ENCODE measurements at places on chromosomes 12 and 14. TPM values are rescaled to one million over a fixed set of nuclear protein-coding genes. Genes with fewer than 3 reads are reported as not detected.
A peak's percentile ranks its signal among the peaks of the same experiment; 100 is the strongest.

Gene PMCH
- not detected for total RNA-seq

Gene CKAP4
- total RNA-seq: 564 TPM

Gene ACADS
- 2.0 TPM for total RNA-seq

Gene MMP19
- total RNA-seq: 16.3 TPM

Gene BAZ1A
- 29.5 TPM for total RNA-seq

Gene NGB
- not detected for total RNA-seq

Gene OAS1
- not detected for total RNA-seq

Gene SOAT2
- 0.12 TPM for total RNA-seq

Gene RNFT2
- 11.4 TPM for total RNA-seq

Gene YBX3
- total RNA-seq: 233 TPM

Gene SLC38A4
- total RNA-seq: 10.9 TPM

Gene TTC9
- 0.11 TPM for total RNA-seq

Gene ZC2HC1C
- 1.6 TPM for total RNA-seq

Gene AACS
- total RNA-seq: 29.5 TPM

Gene LYZ
- total RNA-seq: not detected

GRCh38 chr14:26917086-26917485, 319.3 kb upstream of the NOVA1 start:
- no peak for DNase-seq

DNA sequence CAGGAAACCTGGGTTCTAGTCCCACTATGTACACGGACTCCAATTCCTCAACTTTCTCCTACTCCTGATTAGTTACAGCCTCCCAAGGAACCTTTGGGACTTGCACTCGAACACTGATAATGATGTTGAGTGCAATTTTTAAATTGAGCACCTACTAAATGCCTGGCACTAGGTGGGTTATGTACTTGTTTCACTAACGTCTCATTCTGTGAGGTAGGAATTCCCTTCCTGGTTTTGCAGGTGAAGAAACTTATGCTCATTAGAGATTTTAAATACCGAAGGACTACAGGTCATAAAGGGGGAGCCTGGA, 536 bp downstream of the PARPBP start:
- no peak for DNase-seq

DNA sequence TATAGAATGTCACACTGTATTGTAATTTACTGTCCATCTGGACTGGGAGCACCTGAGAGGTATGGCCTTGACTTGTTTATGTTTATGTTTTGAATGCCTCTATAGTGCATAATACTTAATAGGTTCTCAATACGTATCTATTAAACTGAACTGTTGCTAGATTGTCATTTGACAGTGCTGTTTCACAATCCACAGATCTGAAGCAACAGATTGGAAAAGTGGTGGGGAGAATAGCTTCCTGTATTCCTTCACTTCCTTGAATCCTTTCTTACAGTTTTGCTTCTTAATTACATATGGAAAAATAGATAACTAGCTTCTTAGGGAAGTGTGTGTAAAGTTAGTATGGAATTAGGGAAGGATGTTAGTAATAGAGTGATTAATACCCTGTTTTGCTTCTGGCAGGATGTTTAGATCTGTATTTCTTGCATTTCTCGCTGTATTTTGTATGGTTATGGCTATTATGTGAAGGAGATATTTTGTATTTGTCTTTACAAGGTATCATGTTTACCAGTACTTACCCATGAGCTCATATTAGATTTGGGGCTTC, 4.5 kb downstream of the CNOT2 start:
- DNase-seq: no peak

DNA sequence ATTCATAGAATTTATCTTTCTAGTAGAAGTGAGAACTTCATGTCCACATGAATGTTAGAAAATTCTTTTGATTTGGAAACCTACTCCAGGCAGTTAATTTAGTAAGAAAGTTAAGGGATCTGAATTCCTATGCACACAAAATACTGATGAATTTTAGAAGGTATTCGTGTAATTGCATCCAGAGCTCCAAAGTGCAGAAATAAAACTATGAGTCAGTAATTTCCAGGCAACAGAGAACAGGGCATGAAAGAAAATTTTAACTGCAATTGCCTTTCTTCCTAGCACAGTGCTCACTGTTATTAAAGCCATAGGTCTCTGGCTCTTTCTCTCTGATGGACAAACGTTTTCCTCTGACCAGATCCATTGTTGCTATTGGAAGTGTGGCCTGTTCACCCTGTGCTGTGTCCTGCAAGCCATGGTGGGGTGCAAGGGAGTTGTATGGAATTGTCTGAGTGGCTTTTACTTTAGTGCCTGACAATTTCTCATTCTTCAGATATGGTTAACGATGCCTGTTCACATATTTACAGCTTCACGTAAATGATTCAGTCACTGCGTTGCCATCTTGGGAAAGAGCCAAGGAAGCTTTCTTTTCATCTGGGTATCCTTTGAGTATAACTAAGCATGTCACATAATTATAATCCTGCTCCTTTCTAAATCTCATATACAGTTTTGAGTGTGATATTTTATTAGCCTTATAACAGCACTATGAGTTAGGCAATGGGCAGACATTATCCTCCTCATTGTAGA, 145.1 kb downstream of the ACSS3 start:
- peak; percentile 3 for DNase-seq

GRCh38 chr12:1797991-1798640, 22.2 kb upstream of the LRTM2 start:
- DNase-seq: no peak

- DNase-seq: peak; percentile 46
Measured at GRCh38 chr14:31930493-31931240, 146.4 kb upstream of the ARHGAP5 start.

DNA sequence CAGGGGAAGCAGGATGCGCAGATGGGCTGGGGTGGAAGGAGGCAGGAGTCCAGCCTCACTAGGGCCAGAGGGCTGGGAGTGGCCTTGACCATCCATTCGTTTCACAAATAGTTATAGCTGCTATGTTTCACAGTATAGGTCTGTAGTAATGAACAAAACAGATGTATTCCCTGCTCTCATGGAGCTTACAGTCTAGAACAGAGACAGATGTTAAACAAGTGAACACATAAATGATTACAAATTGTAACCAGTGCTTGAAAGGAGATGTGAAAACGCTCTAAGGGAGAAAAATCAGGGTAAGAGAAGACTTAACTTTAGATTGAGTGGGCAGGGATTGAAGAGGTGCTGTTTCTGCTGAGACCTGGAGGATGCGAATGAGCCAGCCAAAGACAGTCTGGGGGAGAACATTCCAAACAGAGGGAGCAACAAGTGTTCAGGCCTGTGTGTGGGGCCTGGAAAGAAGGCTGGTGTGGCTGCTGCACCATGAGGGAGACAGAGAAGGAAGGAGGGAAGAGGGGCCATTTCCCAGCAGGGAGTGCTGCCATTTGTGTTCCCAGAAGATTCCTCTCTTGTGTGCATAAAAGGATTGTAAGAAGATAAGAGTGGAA, 14.6 kb downstream of the CFAP251 start:
- DNase-seq: no peak

DNA sequence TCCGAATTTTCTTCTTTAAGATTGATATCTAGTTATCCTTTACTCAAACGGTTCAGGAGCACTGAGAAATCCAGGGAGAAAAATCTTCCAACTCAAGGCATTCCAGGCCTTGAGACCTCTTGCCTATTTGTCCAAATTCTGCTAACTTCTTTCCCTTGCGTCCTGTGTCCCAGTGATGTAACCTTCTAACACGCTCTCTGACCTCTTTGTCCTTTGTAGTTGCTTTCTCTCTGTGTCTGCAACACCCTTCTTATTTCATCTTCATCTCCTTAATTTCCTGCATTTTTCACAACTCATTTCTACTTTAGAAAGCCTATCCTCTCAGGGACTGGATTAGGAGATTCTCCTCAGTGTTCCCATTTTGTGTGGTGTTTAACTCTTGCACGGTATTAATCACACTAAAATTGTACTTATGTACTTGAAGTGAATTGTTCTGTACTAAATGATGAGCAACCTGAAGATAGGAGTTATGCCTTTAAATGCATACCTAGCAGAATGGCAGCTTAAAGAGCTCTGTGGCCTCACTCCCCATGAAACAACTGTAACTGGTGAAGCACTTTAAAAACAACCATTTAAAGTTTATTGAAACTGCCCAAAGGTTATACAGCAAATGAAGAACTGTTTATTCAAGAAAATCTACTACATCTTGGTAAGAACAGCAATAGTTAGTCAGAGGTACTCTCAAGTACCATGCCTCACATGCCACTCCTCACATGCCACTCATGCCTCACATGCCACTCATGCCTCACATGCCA, 7.4 kb upstream of the SNAPC1 start:
- DNase-seq: peak; percentile 43

DNA sequence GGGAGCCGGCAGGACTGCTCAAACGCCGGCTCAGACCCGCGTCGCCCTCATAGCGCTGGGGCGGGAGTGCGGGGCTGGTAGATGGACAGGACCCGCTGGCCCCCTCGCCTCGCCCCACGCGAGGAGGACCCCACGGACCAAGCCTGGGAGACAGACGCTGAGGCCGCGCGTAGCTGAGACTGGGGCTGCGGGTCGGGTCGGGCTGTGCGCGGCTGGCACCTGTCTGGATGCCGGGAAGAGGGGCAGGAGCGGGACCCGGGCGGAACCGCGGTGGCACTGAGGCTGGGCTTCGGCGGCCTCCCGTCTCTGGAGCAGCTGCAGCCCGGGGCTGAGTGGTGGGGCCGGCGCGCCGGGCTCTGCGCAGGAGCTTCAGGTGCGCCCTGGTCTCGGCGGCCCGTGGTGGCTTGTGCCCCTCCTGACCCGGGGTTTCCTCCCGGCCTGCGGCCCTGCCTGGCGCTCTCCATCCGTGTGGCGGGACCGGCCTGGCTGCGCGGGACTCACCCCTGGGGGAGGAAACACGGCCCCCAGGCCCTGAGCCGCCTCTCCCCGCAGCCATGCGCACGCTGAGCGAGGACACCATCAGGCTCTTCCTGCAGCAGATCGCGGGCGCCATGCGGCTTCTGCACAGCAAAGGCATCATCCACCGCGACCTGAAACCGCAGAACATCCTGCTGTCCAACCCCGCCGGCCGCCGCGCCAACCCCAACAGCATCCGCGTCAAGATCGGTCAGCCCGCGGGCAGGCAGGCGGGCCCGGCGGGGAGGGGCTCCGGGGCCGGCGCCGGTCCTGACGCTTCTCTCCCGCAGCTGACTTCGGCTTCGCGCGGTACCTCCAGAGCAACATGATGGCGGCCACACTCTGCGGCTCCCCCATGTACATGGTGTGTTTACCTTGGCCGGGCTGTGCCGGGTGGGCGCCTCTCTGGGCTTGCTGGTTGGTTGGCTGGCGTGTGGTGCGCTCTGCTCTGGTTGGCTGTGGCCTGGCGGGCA, 14.0 kb downstream of the ULK1 start:
- DNase-seq: no peak

GRCh38 chr12:107396991-107397390, 288.6 kb upstream of the PWP1 start:
- DNase-seq: no peak

GRCh38 chr14:74572726-74573301, 39.2 kb downstream of the LTBP2 start:
- DNase-seq: peak; percentile 20

- DNase-seq: no peak
Measured at GRCh38 chr12:91896286-91897024, 249.2 kb downstream of the BTG1 start.

DNA sequence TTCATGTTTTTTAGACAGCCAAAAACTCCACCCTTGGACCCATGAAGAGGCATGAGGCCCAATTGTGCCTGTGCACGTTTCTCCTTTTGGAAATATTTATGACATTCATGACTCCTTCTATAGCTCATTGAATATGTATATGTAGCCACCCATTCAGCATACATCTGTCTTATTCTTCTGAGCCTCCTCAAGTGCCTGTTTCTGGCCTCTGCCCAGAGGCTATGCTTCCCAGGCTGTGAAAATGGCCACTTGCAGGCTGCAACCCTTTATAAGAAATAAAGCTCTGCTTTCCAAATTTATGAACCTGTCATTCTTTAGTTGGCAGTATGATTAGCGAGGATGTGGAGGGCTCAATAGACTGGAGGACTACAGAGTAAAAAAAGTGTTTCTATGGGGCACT, 35.3 kb downstream of the TSPAN19 start:
- no peak for DNase-seq

- no peak for DNase-seq
Measured at GRCh38 chr14:54848910-54849309, 53.7 kb downstream of the GCH1 start.

GRCh38 chr12:46959502-46959901, 119.9 kb upstream of the PCED1B start:
- peak; percentile 97 for DNase-seq

- no peak for DNase-seq
Measured at GRCh38 chr12:13079440-13079906, 24.0 kb downstream of the GSG1 start.

DNA sequence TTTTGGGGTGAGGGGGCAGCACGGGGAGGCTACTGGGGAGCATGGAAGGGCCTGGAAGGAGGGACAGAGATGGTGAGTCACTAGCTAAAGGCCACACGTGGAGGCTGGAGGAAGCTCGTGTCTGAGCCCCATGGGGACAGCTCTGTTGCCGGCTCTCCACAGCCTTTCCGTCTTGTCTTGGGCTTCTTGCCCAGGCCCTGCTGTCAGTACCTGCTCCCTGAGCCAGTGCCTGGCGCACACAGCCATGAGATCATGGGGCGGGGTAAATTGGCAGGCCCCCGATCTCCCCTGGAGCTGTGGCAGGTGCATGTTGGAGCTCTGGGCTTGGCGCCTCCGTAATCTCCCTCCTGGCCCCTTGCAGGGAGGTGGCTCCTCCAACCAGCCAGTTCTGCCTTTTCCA, 16.1 kb upstream of the KRT80 start:
- DNase-seq: no peak

GRCh38 chr12:109654357-109654756, 59.3 kb upstream of the FAM222A start:
- no peak for DNase-seq
